ENCODE measurements at places on chromosomes 12 and 14. TPM values are rescaled to one million over a fixed set of nuclear protein-coding genes. Genes with fewer than 3 reads are reported as not detected.
A peak's percentile ranks its signal among the peaks of the same experiment; 100 is the strongest.

BBS10 gene
- 5.2 TPM for total RNA-seq

CATSPERB gene
- 1.2 TPM for total RNA-seq

ARMH4 gene
- 0.41 TPM for total RNA-seq

POTEG gene
- total RNA-seq, result not detected

CABP1 gene
- 4.4 TPM for total RNA-seq

DNA sequence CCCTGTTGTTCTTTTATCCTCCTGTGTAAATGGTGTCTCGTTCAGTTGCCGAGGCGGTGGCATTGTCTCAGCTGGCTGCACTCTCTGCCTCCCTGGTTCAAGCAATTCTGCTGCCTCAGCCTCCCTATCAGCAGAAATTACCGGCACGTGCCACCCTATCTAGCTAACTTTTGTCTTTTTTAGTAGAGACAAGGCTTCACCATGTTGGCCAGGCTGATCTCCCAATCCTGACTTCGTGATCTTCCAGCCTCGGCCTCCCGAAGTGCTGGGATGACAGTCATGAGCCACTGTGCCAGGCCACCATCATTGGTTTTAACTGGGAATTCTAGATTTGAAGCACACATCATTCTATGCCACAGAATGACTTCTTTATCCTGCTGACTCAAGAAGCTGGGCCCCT is 175.3 kb upstream of the ALG10B start:
- DNase-seq, result no peak

DNA sequence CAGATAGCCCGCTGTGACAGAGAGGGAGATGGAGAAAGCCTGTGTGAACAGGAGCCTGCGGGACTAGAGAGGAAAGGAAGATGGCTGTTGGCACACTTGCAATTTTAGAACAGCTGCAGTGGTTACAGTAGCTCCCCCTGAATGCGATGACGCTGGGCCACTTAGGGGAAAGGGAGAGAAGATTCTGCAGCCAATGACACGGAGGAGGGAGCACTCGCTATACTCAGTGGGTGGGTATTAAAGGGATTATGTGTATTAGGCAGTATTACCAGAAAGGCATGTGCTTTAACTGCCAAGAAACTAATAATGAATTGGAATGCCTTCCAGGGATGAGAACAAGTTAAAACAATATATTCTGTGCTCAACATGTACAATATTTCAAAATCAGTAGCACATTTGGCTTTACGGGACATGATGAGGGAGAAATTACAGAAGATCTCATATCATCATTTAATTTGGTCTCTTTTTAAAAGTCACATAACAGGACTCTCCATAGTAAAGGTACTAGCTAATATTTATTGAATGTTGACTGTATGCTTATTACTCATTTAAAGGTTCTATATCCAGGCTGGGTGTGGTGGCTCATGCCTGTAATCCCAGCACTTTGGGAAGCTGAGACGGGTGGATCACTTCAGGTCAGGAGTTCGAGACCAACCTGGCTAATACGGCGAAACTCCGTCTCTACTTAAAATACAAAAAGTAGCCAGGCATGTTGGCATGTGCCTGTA is 35.9 kb upstream of the FOS start:
- peak; percentile 48 for DNase-seq

DNA sequence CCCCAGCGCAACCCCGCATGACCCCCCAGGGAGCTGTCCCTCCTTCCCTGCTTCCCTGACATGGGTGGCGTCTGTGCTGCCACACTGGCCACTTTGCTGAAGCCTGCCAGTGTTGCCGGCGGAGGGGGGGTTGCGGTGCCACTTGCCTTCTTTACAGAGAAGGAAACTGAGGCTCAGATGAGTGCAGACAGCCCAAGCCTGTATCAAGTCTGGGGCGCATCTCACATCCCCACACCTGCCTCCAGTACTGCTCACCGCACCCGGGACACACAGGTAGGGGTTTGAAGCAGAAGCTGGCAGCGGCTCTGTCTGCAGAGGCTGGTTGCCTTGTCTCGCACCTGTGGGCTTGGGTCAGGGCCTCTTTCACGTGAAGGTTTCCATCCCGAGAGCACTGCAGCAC is 104.7 kb upstream of the RTL1 start:
- DNase-seq, result no peak

GRCh38 chr12:49798934-49799333 is 29.3 kb downstream of the NCKAP5L start:
- no peak for DNase-seq

GRCh38 chr12:34391771-34392581 is 369.7 kb downstream of the ALG10 start:
- no peak for DNase-seq

DNA sequence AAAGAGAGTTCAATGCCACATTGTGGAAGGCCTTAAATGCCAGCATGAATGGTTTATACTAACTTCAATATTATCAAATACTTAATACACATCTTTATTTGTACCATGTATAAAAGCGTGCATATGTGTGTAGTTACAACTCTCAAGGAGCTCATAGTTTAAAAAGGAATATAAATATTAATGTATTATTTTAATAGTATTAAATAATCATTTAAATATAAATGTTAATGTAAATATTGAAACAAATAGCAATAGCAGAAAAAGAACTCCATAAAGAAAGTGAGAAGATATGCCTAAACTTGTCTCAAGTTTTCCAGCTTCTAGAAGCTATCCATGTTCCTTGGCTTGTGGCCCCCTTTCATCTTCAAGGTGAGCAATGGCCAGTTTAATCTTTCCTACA is 182.0 kb downstream of the FOXA1 start:
- no peak for DNase-seq

DNA sequence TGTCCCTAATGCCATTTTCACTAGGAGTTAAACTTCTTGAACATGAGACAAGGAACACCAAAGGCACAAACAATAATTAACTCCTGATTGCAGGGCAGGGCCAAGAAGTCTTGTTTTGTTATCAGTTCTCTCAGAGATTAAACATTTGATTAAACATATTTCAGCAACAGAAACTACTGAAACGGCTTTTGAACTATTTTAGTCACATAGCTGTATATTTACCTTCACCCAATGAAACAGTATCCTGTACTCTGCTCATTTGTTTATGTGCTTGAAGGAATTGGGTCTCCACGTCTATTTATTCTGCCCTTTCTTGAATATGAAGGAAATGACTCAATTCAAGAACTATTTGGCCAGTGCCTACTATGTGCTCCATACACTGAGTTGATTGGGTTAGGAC is 51.3 kb upstream of the PTCSC3 start:
- peak; percentile 14 for DNase-seq

GRCh38 chr12:41468756-41469155 is 280.6 kb downstream of the PDZRN4 start:
- DNase-seq, result no peak

DNA sequence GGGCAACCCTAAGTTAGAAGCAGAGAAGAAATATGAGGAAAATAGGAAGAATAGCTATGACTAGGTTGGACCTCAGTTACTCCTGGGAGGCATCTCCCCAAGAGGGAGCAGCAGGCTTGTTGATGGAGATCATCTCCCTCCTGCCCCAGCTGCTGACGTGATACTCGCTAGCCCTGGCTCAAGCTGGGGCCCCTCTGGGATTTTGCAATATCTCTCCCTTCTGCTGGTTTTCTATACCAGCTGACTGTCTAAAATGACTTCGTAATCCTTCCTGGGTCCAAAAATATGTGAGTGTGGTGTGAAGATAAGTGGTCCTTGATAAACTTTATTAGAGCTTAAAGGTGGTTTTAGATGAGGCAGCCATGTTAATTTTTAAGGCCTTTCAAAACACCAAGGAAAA is 4.5 kb upstream of the HECTD4 start:
- DNase-seq, result no peak

- DNase-seq, result peak; percentile 68
These were observed 525.2 kb upstream of the CCDC196 start for GRCh38 chr14:65961004-65961403.

DNA sequence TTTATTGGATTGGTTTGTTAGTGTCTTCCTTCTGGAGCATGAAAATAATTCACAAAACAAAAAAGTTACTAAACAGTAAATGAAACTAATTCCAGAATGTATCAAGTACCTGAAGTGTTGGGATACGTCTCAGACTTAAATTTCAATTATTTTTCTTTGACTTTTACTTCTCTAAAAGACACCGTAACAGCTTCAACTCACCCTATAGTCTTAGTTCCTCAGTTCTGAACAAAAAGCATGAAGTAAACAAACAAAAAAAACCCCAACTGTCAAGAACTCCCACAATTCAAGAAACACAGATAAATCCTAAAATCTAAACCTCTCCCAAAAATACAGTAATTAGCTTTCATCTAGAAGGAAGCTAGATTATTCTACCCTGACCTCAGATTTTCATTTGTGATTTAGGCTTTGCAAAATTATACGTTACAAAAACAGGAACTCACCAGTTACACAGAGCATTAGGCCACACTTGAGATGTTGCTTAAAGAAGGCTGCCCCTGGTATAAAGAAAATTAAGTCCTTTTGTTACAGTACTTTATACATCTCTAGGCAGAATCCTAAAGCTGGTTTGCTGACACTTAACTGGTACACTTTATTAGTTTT is 10.2 kb downstream of the HEATR5A start:
- no peak for DNase-seq

GRCh38 chr12:79327465-79327864 is 363.3 kb downstream of the PAWR start:
- DNase-seq, result no peak

DNA sequence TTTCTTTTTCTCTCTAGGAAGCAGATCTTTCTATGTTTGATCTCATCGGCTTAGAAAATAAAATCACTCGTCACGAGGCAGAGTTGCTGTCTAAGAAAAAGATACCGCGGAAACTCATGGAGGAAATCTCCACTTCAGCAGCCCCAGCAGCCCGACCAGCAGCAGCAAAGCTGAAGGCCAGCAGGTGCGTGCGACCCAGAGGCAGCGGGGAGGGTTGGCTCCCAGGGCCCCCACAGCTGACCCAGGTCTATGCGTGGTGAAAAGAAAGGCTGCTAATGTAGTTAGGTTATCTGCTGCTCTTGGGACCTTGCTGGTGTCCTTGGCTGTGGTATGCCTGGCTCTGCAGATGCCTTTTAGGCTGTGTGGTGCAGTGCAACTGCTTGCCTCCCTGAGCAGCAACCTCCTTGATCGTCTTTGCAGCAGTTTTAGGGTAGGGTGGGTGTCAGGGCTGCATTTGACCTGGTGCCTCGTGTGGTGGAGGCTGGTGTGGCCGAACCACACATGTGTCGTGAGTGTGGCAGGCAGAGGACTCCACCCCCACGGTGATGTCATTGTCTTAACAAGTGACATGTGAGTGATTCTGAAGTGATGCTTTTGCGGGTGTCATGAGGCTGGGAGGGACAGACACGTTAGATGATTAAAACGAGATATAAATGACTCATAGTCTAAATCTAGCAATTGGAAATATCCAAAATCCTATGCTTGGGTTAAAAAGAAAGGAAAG is 68.6 kb downstream of the EP400 start:
- no peak for DNase-seq

- DNase-seq, result no peak
These were observed 25.4 kb upstream of the HMGA2 start for GRCh38 chr12:65798918-65799317.

DNA sequence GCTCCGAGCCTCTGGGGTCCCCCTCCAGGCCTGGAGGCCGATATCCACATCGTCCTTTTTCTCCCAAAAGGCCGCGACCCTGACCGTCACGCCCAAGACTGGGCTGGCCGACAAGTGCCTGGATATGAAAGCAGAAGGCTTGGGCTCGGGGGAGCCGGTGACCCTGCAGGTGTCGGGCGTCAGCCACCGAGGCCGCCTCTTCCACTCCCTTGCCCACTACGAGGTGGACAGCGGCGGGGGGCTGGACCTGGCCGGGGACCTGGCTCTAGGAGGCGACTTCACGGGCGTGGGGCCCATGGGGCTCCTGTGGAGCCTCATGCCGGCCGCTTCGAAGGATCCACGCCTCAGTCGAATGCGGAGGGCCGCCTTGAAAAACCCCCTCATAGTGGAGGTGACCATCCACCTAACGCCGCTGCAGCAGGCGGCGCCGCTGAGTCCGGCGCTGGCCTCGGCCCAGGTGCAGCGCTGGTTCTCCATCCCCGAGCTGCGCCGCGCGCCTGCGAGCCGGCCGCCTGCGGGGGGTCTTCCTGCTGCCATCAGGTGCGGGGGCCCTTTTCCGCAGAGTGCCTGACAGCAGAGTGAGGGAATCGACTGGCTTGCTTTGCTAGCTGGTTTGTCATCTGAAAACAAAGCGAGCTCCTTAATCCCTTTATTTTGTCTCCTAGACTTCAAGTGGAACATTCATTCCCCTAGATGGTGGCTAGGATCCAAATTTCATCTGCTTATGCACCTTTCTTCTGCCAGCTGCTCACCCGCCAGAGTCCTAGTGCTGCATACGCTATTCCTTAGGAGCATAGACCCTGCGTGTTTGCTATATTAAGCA is 10.6 kb upstream of the DNAL1 start:
- DNase-seq, result peak; percentile 55

GRCh38 chr12:64566831-64567517 is 43.3 kb upstream of the RASSF3 start:
- no peak for DNase-seq

DNA sequence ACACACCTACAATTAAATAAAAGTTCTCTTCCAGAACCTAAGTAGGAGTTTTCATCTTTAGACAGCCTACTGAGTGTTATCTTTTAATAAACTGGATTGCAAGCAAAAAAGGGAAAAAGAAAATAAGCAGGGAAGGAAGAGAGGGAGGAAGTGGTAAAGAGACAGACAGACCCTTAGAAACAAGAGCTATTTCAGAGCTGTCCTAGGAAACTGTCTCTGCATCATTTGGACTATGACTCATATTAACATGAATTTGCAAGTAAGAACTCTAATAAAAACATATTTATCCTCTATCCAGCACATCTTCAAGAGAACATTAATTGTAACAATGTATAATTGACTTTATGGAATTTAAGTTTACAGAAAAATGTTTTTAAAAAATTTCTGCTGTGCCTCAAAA is 438.8 kb upstream of the USP15 start:
- no peak for DNase-seq

DNA sequence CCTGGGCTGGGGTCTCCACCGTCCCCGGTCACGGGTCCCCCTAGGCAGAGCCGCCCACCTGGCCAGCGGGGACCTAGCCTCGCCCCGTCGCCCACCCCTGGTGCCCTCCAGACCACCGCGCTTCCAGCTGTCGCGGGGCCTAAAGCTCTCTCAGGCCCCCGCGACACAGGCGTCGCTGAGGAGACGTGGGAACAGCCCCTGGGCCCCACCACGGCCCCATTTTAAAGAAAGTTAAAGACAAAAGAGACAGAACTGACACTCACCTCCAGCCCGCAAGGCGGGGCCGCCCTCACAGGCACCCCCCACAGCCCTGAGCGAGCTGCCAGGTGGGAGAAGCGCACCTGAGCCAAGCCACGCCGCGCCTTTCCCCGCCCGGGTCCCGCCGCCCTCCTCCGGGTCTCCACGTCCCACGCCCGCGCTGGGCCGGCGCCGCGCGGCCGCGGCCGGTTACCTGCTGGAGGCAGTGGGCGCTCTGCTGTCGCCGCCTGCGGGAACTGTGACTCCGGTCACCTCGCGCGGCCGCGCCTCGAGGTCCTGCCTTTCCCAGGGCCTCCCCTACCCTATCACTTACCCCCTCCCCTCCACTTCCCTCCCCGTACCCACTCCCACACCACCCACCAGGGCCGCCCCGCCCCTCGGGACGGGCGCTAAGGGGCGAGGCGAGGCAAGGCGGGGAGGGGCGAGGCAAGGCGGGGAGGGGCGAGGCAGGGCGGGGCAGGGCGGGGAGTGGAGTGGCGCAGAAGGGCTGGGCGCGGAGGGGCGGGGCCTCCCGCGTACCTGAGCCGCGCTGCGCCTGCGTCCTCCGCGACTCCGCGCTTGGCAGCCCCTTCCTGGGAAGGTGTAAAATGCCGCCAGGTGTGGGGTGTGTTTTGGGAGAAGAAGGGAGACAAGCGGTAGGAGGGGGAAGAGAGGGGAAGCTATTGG is 31.2 kb downstream of the TC2N start:
- peak; percentile 92 for DNase-seq

Measured in transverse colon (tissue), 4 donors.